Urinary bladder (tissue), 4 donors: ENCODE measurements at places on chromosomes 2 and 18. TPM values are rescaled to one million over a fixed set of nuclear protein-coding genes. Genes with fewer than 3 reads are reported as not detected.

RAX gene
- total RNA-seq: not detected

SPR gene
- 5.5 TPM for total RNA-seq

MDH1B gene
- total RNA-seq: 1.2 TPM

UBE2F gene
- 25.9 TPM for total RNA-seq

DSC3 gene
- total RNA-seq: 9.4 TPM

SP140 gene
- 1.8 TPM for total RNA-seq

ALPP gene
- total RNA-seq: not detected

IAH1 gene
- 40.0 TPM for total RNA-seq

CPO gene
- total RNA-seq: 0.53 TPM

PLGLB1 gene
- total RNA-seq: 8.8 TPM

COL3A1 gene
- 20,765 TPM for total RNA-seq

FBXO41 gene
- 0.32 TPM for total RNA-seq

CFAP53 gene
- 0.42 TPM for total RNA-seq

UGT1A5 gene
- total RNA-seq: 0.79 TPM

CNTNAP5 gene
- total RNA-seq: 1.8 TPM

CYS1 gene
- total RNA-seq: 7.2 TPM

APCDD1 gene
- 70.8 TPM for total RNA-seq

KIAA2012 gene
- total RNA-seq: 0.16 TPM

MSTN gene
- 5.8 TPM for total RNA-seq

TUBA3E gene
- total RNA-seq: not detected

CFC1 gene
- total RNA-seq: not detected

SLC19A3 gene
- total RNA-seq: 1.4 TPM

PMAIP1 gene
- total RNA-seq: 1.6 TPM

SCN9A gene
- 32.9 TPM for total RNA-seq

CRYGB gene
- total RNA-seq: not detected

NGEF gene
- 4.1 TPM for total RNA-seq

LONRF2 gene
- total RNA-seq: 6.7 TPM

EPG5 gene
- 39.8 TPM for total RNA-seq

APLF gene
- 15.9 TPM for total RNA-seq

EFR3B gene
- total RNA-seq: 3.8 TPM

SIGLEC15 gene
- 2.3 TPM for total RNA-seq

ASIC4 gene
- 0.32 TPM for total RNA-seq

CCBE1 gene
- 4.2 TPM for total RNA-seq

ERFE gene
- total RNA-seq: 0.79 TPM

LIMS2 gene
- total RNA-seq: 18.7 TPM

LBH gene
- total RNA-seq: 48.9 TPM

LCT gene
- not detected for total RNA-seq

EMILIN1 gene
- 122 TPM for total RNA-seq

CCDC148 gene
- total RNA-seq: 5.3 TPM

ABHD1 gene
- not detected for total RNA-seq
